SHP77 (cell line): ENCODE measurements at places on chromosomes 5 and 9.
A peak's percentile ranks its signal among the peaks of the same experiment; 100 is the strongest.

GRCh38 chr5:33300209-33300742 is 140.5 kb upstream of the TARS1 start:
- no peak for DNase-seq

GRCh38 chr5:95784514-95785302 is 37.8 kb downstream of the GLRX start:
- no peak for DNase-seq

DNA sequence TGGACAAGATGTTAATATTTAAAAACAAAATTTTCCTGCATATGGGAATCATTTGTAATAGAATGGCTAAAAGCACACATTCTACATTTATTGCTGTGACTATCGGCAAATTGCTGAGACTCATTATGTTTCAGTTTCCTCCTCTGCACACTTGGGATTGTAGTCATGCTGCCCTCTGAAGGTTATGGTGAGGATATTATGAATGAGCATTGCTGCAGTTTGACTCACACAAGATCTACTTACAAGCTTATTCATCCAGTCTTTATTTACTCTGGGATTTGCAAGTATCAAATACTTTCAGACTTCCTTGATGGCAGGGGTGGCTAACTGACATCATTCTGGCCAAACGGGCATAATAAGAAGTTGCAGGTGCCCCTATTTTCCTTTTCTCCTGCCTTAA is 9.5 kb upstream of the NFIL3 start:
- DNase-seq: peak; percentile 25

GRCh38 chr9:38724754-38725153 is 4.8 kb upstream of the FAM240B start:
- DNase-seq: peak; percentile 7

DNA sequence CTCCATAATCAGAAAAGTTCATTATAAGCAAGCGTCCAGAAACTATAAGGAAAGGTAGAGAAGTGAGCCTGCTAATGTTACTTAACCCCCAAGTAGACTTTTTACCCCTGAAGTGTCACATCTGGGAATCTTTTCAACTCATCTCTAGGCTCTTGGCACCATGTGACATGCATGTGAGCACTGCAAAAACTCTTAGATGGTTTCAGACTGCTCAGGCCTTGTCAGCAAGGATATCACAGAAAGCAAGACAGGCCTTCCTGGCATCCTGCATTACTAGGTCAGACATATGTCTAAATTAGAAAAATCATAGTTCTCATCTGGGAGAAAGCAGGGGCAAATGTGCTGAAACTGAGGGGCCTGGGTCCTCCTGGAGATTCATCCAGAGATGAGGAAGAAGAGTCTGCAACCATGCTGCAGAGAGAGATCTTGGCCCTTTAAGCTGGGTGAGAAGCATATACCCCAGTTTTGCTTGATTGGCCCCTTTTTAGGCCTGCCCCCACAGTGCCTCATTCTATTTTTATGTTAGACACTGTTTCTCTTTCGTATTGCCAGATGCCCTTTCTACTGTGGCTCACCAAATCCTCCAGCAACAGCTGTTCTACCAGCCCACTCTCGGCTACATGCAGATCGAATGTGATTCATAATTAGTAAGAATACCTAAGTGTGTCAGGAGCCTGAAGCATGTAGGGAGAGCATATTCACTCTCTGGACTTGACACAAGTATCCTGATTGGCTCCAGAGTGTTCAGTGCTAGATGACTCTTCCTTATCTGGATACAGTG is 19.0 kb downstream of the TMEM8B start:
- no peak for DNase-seq

DNA sequence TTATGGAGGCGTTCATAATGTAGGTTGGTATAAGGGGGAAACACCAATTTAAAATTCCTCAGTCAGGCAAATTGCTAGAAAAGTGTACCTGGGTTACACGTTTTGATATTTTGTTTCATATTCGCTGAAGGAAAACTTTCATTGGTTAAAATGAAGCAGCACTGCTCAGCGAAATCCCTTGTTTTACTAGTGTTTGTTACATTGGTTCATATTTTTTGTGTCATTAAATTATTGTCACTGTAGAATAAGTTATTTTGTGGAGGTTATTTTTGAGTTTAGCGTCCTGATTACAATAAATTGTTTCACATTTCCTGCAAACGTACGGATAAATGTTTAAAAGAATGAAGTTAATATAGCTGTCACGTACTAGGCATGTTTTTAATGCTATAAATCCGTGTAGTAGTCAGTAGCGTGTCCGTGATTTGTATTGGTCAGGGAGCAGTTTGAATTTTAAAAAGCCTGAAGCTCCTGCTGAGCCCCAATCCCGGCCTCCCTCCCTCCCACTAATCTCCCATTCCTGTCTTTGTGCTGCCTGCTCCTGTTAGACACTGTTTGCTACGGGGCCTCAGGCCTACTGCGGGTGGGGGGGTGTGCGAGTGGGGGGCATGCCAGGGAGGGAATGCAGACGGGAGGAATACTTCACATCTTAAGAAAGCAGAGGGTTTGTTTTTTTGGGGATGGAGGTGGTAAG is 2.0 kb downstream of the NIPBL start:
- peak; percentile 6 for DNase-seq
